ENCODE measurements at places on chromosomes 16 and 17.

GRCh38 chr16:64791756-64792155 is 330.1 kb downstream of the CDH11 start:
- peak; percentile 69 for DNase-seq

DNA sequence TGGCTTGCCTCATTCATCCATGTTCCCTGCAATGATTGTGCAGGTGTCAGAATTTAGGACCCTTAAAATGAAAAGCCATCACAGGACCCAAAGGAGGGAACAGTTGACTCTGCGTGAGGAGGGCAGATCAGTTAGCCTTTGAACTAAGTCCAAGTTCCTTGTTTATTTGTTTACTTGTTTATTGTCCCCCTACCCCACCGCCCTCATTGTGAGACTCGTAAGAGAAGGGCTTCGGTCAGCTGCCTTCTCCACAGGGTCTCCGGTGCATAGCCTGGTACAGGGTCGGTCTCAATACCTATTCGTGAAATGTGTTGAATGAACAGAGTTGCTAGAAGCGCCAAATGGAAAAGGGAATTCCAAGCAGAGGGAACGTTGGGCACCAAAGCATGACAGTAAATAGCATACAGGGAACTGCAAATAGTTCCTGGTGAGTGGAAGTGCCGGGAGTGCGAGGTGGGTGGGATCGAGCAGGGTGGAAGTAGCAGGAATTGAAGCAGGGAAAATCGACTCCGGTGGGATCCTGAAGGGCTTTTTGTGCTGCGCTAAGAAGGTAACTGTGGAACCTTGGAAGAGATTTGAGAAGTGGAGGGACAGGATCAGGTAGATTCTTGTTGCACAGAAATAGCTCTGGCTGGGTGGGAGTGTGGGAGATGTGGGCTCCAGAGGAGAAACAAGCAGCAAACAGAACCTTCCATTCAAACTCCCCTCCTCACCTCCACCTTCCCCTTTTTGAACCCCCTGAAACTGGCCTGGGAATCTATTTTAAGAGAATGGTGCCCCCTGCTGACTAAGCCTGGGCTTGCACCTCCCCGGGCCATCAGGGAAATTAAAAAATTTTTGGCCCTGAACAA is 12.7 kb downstream of the SLC35B1 start:
- peak; percentile 35 for DNase-seq

GRCh38 chr17:78348055-78348770 is 11.7 kb downstream of the SOCS3 start:
- no peak for DNase-seq

DNA sequence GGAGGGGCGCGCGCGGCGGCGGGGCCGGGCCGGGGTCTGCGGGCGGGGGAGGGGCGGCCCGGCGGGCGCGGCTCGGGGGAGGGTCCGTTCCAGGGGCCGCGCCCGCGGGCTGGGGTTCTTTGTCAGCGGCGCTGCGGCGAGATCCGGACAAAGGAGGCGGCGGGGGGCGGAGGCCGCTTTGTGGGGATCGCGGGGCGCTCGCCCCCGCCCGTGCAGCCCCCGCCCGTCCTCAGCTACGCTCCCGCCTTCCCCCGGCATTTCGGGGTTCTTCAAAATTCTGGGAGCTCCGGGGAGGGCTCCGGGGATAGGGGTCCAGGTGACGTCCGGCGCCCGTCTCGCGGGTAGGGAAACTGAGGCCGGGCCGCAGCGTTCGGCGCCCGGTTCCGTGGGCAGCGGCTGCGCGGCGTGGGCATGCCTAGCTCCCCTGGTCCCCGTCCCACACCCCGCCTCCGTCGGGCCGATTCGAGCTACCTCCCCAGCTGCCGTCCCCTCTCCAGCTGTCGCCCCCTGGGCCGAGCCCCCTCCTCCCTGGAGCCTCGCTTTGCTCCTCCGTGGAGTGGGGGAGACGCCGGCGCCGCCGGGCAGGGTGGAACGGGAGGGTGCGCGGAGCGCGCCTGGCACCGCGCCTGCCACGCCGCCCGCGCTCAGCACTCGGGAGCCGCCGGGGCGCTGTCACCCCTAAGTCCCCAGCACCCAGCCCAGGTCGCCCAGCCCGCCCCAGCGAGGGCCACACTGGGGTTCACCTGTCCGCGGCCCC is 546 bp downstream of the SNN start:
- no peak for DNase-seq

GRCh38 chr16:16154281-16154951 is 68.9 kb downstream of the ABCC6 start:
- no peak for DNase-seq

- DNase-seq: peak; percentile 81
Measured at GRCh38 chr17:46154151-46154816, 38.9 kb downstream of the KANSL1 start.

DNA sequence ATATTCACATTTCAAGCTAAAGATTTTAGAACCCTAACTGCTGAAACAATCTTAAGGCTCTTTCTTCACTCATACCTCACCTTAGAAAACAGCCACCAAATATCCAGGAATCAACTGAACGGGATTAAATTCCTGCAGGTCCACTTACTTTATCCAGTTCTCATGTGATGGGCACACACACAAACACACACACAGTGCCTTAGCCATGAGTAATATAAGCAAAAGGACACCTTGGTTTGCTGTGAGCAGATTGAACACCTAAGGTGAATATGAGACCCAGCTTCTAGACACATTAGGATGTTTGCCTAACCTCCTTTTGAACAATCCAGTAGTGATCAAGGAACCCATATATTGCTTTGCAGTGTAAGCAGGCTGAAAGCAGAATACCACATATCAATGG is 81.5 kb downstream of the TUBD1 start:
- DNase-seq: peak; percentile 16

- no peak for DNase-seq
Measured at GRCh38 chr17:46836500-46836899, 14.9 kb upstream of the WNT9B start.

DNA sequence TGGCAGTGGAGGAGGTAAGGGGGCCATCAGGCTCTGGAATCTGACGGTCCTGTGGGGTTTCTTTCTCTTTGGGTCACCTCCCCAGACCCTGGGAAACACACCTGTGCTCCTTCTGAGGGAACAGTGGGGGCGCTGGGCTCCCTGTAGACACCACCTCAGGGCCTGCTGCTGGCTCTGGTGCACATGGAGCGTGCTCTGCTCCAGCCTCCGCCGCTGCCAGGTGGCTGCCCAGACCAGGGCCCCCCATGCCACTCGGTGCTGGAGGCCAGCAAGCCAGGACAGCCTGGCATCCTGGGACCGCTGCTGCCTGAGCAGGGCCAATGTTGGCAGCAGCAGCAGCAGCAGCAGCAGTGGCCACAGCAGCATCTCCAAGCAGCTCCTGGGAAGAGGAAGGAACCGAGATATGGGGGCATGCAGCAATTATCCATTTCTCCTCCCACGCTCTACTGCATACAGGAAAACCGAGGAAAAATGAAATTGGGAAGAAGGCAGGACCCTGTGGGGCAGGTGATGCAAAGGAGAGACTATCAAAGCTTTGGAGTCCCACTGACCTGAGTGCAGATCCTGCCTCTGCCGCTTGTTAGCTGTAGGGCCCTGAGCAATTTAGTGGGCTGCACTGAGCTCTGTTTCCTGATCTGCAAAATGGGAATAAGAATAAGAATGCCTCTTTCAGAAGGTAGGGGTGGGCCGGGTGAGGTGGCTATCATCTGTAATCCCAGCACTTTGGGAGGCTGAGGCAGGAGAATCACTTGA is 902 bp downstream of the GHDC start:
- DNase-seq: no peak

GRCh38 chr17:80523054-80523744 is 21.4 kb upstream of the RPTOR start:
- DNase-seq: no peak

GRCh38 chr17:21177401-21177800 is 36.6 kb downstream of the TMEM11 start:
- DNase-seq: no peak

DNA sequence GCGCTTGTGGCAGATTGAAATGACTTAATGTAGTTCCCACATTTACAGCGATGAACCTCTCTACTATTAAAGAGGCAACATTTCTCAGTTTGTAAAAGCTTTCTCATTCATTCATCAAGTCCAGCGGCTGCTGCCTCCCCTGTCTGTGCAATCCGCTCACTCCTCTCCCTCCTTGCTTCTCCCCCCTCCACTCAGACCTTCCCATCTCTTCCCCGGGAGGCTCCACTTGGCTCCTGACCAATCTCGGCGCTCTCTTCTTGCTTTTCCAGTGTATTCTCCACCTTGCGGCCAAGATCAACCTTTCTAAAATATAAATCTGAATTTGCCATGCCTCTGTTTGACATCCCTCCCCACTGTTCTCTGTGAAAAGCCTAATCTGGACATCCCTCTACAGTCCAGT is 117.5 kb downstream of the ASIC2 start:
- DNase-seq: no peak

DNA sequence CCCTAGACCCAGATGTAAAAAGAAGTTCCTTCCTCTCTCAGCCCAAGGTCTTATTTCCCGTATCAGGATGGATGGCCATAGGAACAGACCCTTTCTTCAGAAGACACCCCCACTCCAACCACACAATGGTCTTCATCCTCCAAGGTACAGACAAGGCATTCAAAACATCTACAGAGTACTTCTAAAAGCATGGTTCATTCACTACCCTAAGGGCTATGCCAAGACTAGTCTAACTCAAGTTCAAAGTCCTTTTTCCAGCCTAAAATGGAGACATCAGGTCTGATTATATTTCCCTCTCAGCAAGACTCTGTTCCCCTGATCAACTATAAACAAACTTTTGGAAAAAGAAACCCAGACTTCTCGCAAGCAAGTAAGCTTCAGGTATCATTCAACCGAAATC is 388.9 kb downstream of the NPIPA8 start:
- DNase-seq: no peak

DNA sequence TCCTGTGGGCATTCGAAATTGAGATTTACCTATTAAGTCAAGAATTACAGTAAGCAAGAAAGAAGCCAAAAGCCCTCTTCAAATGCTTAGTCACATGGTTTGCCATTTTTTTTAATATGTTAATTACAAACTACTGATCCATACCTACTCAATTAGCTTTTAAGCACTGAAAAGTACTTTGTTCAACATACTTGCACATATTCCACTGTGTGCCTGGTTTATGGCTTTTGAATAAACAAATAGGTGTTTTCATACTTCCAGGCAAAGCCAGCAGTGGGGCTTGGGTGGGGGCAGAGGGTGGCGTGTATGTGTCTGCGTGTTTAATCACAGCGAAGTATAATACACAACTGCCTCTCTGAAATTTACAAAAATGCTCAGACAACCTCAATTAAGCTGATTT is 51.4 kb downstream of the GAS7 start:
- no peak for DNase-seq

DNA sequence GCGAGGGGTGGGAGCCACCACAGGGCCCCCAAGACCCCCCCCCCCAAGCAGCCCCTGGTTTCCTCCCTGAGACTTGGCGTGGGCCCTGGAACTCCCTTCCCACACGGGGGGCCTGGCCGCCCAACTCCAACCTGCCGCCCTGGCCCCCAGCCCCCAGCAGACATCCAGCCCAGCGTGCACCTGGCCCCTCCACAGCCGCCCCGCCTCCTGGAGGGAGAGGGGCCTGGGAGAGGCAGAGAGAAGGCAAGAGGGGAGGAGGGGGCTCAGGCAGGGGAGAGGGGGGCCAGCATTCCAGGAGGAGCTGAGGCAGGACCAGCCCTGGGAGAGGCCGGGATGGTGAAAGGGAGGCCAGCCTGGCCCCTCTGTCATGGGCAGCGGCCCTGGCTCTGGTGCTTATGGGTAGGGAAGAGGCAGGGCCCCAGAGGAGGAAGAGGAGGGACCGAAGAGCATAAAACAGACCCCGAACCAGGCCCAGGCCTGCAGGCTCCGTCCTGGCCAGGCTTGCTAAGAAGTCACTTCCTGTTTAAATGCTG is 16.7 kb downstream of the IL34 start:
- no peak for DNase-seq

GRCh38 chr17:56870081-56870651 is 36.2 kb downstream of the DGKE start:
- no peak for DNase-seq

DNA sequence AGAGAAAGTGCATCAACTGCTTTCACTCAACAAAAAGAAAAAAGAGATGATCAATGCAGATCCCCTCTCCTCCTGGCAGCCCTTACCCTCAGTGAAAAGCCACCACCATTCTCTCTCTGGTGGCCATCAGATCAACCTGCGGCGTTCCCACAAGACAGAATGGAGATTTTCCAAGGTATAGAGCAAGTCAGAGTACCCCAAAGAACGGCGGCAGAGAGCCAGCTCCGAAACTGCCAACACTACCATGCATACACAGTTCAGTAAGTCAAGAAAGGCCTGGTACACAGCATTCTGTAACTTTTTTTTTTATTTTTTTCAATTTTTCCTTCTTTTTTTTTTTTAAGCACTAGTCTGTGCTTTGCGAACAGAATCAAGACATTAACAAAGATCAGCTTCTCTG is 30.6 kb downstream of the STH start:
- no peak for DNase-seq

DNA sequence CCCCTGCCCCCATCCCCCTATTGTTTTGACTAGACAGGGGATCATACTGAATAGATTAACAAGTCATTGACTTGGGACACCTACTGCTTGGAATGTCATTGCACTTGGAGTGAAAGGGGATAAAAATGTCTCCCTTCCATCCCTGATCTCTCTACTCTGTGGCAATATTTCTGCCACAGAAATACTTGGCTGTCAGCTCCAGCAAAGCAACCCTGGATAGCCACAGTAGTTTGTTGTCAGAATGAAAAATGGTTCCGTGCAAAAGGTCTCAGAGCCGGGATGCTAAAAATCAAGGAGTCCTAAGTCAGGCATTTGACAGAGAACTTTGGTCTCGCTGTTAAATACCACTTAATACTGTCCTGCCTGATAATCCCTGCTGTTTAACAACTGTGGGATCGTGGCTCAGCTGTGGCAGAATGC is 722.0 kb upstream of the SOX9 start:
- DNase-seq: no peak

- peak; percentile 69 for DNase-seq
Measured at GRCh38 chr17:30376621-30377452, 1.9 kb upstream of the CPD start.

- no peak for DNase-seq
Measured at GRCh38 chr17:60857556-60858080, 180.0 kb downstream of the BCAS3 start.

GRCh38 chr17:60510723-60511122 is 15.3 kb downstream of the APPBP2 start:
- no peak for DNase-seq

DNA sequence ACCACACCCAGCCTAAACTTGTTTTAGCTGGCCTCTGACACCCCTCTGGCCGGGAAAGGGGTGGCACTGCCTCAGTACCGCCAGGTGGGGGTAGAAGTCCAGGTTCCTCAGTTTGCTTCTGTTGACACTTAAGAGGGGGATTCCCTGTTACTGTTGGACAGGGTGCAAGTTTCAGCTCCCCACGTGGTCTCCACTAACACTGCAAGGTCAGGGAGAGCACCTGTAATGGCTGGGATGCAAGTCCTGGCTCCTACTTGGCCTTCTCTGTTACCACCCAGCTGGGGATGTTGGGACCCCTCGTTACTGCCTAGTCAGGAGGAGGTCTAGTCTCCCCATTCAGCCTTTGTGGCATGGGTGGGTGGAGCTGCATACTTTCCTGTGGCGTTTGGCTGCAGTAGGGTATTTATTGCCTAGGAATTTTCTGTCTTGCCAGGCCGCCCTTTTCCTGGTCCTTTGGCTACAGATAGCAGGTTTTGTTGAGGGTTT is 10.6 kb upstream of the MFAP4 start:
- peak; percentile 6 for DNase-seq

- no peak for DNase-seq
Measured at GRCh38 chr17:41505809-41506767, 676 bp upstream of the KRT13 start.

- DNase-seq: no peak
Measured at GRCh38 chr16:56688762-56689161, 6.5 kb downstream of the MT1X start.

Data from EH (cell line).